Keratinocyte (primary cell): ENCODE measurements at places on chromosomes 7 and 10.

DNA sequence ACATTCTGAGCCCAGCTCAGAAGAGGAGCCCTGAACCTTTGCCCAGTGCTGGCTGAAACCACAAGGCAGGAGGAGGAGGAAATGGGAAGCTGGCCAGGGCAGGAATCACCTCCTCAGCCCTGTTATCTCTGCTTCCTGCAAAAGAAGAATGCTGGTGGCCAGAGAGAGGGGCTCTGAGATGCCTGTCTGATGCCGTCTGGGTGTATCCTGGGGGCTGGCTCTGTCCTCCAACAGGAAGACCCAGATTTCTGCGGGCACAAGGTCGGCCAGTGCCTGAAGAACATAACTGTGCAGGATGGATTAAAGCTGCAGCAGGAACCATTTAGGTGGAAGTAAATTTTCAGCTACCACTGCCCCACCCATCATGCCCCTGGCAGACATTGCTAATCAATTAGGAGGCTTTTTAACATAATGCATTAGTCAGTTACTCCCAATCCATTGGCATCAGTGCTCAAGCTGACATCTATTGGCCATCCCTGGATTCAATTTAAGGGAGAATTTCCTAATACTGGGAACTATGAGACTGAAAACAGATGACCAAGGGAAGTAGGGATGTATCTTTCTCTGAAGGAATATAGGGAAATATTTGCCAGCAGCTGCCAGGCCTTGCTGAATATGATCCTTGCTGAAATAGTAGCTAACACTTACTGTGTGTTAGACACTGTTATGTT is 67.7 kb downstream of the COL13A1 start:
- H3K27ac ChIP-seq, result no peak overlapping the region
- H3K27me3 ChIP-seq, result no peaks in the 10 kb centered on the region
- H3K4me3 ChIP-seq, result no peak overlapping the region
- peaks cover 60% of the 10 kb centered on the region for H3K4me1 ChIP-seq
- DNase-seq, result no peak

- no peak overlapping the region for H3K27ac ChIP-seq
- H3K27me3 ChIP-seq, result no peaks in the 10 kb centered on the region
- H3K4me3 ChIP-seq, result no peak overlapping the region
- H3K36me3 ChIP-seq, result peaks cover 3% of the 10 kb centered on the region
- DNase-seq, result no peak
- no peaks in the 10 kb centered on the region for H3K4me1 ChIP-seq
Observed at GRCh38 chr10:48450741-48451466, 144.4 kb downstream of the MAPK8 start.

- H3K36me3 ChIP-seq, result no peaks in the 10 kb centered on the region
- no peaks in the 10 kb centered on the region for H3K4me1 ChIP-seq
- H3K4me3 ChIP-seq, result no peak overlapping the region
- H3K27ac ChIP-seq, result no peak overlapping the region
Observed at GRCh38 chr10:75159519-75159918, 48.1 kb downstream of the SAMD8 start.

- H3K27me3 ChIP-seq, result no peaks in the 10 kb centered on the region
- H3K27ac ChIP-seq, result no peak overlapping the region
- peaks cover 4% of the 10 kb centered on the region for H3K4me1 ChIP-seq
- H3K4me3 ChIP-seq, result no peak overlapping the region
- DNase-seq, result no peak
- no peaks in the 10 kb centered on the region for H3K36me3 ChIP-seq
Observed at GRCh38 chr10:33412653-33413361, 78.3 kb upstream of the NRP1 start.

DNA sequence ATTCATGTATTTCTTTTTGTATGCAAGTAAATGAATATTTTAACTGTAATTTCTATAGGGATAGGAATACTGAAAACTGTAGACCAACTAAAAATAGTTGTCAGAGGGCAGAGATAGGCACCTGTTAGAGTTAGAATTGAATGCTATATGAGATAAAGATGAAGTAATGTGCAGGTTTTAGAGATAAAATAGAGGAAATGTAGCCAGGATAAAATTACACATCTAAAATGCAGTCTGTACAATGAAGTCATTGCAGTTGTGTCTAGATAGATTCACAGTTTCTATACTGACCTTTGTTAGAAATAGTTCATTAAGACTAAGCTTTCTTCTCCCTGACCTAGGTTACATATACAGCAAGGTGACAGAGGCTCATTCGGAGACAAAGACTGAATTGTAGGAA is 46.2 kb downstream of the SMNDC1 start:
- DNase-seq, result no peak
- H3K4me1 ChIP-seq, result no peaks in the 10 kb centered on the region
- H3K36me3 ChIP-seq, result no peaks in the 10 kb centered on the region
- no peaks in the 10 kb centered on the region for H3K27me3 ChIP-seq

DNA sequence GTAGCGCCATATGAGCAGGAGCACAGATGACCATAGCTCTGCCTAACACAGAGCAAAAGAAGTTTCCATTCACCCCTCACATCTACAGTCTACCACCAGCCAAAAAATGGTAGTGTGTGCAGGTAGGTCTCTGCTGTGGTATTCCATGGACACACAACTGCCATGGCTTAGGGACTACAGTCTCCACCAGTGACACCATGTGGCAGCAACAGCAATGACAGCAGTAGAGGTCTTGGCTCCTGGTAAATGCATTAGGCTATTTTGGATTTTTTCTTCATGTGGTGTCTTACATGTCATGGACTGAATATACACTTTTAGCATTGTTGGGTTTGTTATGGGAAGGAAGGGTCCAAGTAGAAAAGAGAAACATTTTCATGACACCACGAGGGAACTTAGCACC is 70.1 kb upstream of the CABCOCO1 start:
- no peaks in the 10 kb centered on the region for H3K27me3 ChIP-seq
- no peak overlapping the region for H3K27ac ChIP-seq
- H3K36me3 ChIP-seq, result no peaks in the 10 kb centered on the region
- H3K4me3 ChIP-seq, result no peak overlapping the region
- no peak for DNase-seq

- H3K36me3 ChIP-seq, result no peaks in the 10 kb centered on the region
- no peak overlapping the region for H3K4me3 ChIP-seq
- H3K4me1 ChIP-seq, result no peaks in the 10 kb centered on the region
- DNase-seq, result no peak
- no peaks in the 10 kb centered on the region for H3K27me3 ChIP-seq
Observed at GRCh38 chr7:90165724-90166123, 11.5 kb downstream of the STEAP1 start.

GRCh38 chr7:137985253-137985896 is 16.5 kb downstream of the CREB3L2 start:
- peaks cover 11% of the 10 kb centered on the region for H3K4me1 ChIP-seq
- H3K4me3 ChIP-seq, result no peak overlapping the region
- H3K36me3 ChIP-seq, result no peaks in the 10 kb centered on the region
- no peak overlapping the region for H3K27ac ChIP-seq

DNA sequence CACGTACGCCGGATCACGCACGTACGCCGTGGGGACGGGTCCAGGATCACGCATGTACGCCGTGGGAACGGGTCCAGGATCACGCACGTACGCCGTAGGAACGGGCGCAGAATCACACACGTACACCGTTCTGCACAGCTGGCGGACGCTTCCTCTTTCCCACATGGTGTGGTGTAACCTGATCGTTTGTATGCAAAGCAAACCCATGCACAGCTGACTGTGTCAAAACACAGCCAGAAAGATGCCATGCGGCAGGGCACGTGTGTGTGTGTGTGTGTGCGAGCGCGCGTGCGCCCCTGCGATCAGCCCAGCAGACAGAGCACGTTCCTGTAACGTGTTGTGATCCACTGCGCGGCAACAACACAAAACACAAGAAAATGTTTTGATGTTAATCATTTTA is 573.6 kb downstream of the DNAJB6 start:
- no peak overlapping the region for H3K27ac ChIP-seq
- no peaks in the 10 kb centered on the region for H3K27me3 ChIP-seq
- DNase-seq, result no peak
- no peak overlapping the region for H3K4me3 ChIP-seq

- no peak for DNase-seq
- H3K4me1 ChIP-seq, result peaks cover 21% of the 10 kb centered on the region
- H3K36me3 ChIP-seq, result no peaks in the 10 kb centered on the region
- no peaks in the 10 kb centered on the region for H3K27me3 ChIP-seq
Observed at GRCh38 chr7:27032839-27033238, 63.0 kb downstream of the HOXA1 start.

GRCh38 chr7:112159351-112159750 is 46.8 kb downstream of the DOCK4 start:
- no peak overlapping the region for H3K27ac ChIP-seq
- H3K36me3 ChIP-seq, result no peaks in the 10 kb centered on the region
- DNase-seq, result no peak
- H3K4me1 ChIP-seq, result peaks cover 15% of the 10 kb centered on the region

DNA sequence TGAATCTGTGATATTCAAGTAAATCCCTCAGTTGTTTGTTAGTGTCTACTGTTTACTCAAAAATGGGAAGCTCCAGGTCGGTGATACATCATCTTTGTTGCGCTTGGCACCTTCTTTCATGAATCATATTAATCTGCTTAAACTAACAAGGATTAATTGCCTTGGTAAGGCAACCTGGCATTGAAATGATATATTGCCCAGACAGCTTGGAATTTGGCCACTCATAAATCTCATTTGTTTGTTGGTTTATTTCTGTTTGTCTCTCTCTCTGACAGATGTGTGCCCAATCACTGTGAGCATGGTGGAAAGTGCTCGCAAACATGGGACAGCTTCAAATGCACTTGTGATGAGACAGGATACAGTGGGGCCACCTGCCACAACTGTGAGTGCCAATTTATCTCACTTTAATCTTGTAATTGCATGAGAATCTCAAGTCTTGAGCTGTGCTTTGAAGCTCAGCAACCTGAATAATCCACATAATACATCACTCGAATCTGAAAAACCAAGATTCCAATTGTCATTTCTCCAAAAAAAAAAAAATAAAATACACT is 1104.8 kb upstream of the C7orf33 start:
- no peak overlapping the region for H3K27ac ChIP-seq
- no peaks in the 10 kb centered on the region for H3K36me3 ChIP-seq
- no peak for DNase-seq
- H3K27me3 ChIP-seq, result no peaks in the 10 kb centered on the region
- no peaks in the 10 kb centered on the region for H3K4me1 ChIP-seq
- no peak overlapping the region for H3K4me3 ChIP-seq

- no peak overlapping the region for H3K27ac ChIP-seq
- H3K4me1 ChIP-seq, result peaks cover 12% of the 10 kb centered on the region
- DNase-seq, result no peak
- no peak overlapping the region for H3K4me3 ChIP-seq
- H3K36me3 ChIP-seq, result no peaks in the 10 kb centered on the region
Observed at GRCh38 chr10:49664842-49665355, 14.6 kb upstream of the C10orf53 start.

DNA sequence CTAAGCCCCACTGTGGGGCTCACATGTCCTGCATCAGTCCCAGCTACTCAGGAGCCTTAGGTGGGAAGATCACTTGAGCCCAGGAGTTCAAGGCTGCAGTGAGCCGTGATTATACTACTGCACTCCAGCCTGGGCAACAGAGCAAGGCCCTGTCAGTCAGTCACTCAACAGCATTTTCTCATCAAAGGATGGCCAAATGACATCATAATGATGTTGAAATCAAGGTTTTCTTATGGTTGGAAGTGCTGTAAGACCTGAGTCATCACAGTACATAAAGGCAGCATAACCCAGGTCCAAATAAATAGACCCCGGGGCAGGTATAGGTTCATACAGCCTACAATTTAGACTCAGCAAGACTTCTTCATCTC is 341.1 kb downstream of the PARD3 start:
- H3K27ac ChIP-seq, result peak overlapping the region; percentile 21
- DNase-seq, result peak; percentile 28
- no peaks in the 10 kb centered on the region for H3K27me3 ChIP-seq
- no peak overlapping the region for H3K4me3 ChIP-seq
- peaks cover 20% of the 10 kb centered on the region for H3K4me1 ChIP-seq

DNA sequence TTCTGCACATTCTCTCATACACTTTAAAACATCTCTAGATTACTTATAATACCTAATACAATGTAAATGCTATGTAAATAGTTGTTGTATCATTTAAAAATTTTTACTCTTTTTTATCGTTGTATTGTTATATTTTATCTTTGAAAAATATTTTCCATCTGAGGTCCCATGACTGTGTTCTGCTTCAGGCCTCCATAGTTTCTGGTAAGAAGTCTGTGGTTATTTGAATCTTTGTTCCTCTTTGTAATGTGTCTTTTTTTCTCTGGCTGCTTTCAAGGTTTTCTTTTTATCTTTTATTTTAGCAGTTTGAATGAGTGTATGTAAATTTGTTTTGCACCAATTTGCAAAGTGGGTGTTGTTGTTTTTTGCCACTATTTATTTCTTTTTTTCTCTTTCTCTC is 263.1 kb downstream of the RPS24 start:
- H3K4me3 ChIP-seq, result no peak overlapping the region
- DNase-seq, result no peak
- no peaks in the 10 kb centered on the region for H3K4me1 ChIP-seq
- peaks cover 4% of the 10 kb centered on the region for H3K27me3 ChIP-seq
- no peak overlapping the region for H3K27ac ChIP-seq
- no peaks in the 10 kb centered on the region for H3K36me3 ChIP-seq

DNA sequence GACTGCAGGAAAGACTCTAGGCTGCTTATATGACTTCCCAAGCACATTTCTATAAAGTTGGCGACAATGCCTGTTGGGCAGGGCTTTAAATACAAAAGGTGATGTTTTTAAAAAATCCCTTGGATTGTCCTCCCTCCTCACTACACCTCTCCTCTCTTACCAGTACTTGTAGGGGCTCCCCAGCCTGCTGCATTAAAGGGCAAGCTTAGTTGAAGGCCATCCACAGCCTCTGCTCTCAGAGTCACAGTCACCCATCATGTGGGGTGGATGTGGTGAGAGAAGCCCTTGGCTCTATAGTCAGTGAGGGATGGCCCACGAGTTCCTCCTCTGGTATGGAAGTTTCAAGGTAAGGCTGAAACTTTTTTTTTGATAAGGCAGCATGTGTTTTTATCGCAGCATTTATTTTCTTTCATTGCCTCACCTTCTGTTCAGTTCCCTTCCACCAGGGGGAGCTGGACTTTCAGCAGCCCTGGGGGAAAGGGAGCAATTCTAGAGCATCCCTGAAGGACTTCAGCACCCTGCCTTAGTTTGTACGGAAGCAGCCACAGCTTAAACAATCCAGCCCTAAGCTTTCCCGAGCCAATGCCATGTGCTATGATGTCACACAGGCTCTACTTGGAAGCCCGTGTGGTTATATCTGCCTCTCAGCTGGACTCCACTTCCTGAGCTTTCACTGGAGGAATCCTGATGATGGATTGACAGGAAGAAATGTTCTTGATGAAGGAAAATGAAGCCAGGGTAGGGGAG is 131.9 kb downstream of the CALCR start:
- H3K27me3 ChIP-seq, result no peaks in the 10 kb centered on the region
- DNase-seq, result no peak
- H3K36me3 ChIP-seq, result no peaks in the 10 kb centered on the region
- no peak overlapping the region for H3K27ac ChIP-seq
